ENCODE measurements at places on chromosomes 12 and 14.
A peak's percentile ranks its signal among the peaks of the same experiment; 100 is the strongest.

DNA sequence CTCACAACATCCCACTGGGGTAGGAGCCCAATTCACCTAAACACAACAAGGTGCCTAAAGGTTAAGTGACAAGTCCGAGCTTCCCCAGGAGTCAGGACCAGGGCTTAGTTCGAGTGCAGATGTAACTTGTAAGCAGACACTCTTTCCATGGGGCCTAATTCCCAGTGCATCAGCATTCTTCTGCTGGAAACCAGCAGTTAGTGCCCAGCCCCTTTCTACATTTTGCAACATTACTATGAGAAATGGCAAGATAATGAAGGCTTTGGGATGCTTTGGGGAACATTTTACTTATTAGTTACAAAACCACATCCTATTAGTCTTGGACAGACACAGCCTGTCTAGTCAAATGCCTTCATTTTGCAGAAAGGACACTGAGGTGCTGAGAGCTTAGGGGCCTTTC is 179.8 kb downstream of the CALM1 start:
- no peak for DNase-seq

- DNase-seq: no peak
These were observed 130.8 kb upstream of the RAP1B start for GRCh38 chr12:68479896-68480291.

DNA sequence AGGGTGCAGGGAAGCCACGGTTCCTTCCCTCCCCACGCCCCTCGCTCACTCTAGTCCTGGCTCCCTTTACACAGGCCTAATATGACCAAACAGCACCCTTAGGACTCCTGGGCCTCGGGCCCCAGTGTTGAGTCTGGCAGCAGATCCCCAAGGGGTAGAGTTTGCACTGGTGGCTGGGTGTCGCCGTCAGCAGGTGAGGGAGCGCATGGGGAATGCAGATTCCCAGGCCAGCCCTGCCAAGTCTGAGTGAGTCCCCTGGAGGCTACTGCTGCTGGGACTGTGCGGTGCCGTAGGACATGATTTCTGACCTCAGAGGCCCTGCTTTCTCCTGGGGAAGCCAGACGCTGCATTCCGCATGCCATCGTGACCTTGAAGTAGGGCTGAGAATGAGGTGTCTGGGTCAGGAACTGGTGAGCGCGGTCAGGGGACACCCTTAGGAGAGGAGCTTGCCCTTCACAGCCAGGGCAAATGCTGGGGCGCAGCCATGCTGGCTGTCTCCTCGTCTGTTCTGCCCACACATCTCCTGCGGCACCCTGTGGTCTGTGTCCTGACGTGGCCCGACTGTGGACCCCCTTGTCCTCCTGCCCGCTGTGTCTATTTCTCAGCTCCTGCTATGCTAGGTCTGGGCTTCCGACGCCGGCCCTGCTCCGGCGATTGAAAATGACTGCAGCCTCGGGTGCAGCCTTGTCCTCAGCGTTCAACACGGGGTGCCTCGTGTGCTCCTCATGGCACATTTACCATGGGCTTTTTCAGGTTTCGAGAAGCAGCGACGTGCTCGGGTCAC is 37.6 kb upstream of the PRMT8 start:
- DNase-seq: no peak

GRCh38 chr12:10511756-10512355 is 6.2 kb downstream of the EIF2S3B start:
- DNase-seq: no peak

DNA sequence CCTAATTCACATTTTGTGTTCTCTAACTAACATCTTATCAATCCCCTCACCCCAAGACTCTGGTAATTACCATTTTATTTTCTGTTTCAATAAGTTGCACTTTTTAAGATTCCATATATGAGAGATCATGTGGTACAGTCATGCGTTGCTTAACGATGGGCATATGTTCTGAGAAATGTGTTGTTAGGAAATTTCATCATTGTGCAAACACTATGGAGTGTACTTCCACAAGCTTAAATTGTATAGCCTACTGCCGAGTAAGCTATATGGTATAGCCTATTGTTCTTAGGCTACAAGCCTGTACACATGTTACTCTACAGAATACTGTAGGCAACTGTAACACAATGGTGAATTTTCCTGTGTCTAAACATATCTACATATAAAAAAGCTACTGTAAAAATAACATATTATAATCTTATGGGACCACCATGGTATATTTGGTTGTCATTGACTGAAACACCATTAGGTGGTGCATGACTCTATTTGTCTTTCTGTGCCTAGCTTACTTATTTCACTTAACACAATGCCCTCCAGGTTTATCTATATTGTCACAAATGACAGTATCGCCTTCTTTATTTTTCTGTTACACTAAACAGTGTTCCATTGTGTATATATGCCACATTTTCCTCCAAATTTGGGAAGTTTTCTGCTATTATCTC is 473.4 kb upstream of the LMO3 start:
- no peak for DNase-seq

DNA sequence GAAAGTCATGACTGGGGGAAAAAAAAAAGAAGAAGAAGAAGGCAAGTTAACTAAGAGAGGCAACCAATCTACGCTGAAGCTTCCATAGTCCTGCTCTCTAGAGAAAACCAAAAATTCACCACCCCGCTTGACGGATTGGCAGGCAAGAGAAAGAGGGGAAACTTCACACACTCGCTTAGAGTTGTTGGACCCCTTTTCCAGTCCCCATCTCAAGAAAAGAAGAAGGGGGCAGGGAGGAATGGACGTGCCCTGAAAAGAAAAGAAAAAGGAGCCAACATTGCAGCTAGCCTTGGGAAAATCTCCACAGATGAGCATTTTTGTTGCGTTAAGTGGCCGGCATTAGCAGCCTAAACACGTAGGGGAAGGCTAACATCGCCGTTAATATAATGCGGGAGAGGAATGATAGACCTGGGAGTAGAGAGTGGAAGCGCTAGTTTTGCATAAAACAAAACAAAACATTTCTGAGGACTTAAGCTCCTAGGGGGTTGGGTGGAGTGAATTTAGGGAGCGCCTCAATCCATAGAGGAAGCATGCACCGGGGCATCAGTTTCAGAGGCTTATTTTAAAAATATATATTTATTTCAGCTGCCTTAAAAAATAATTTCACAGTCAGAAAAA is 11.3 kb upstream of the FOXG1 start:
- no peak for DNase-seq

- DNase-seq: no peak
These were observed 451.3 kb downstream of the GLT1D1 start for GRCh38 chr12:129304529-129304928.

DNA sequence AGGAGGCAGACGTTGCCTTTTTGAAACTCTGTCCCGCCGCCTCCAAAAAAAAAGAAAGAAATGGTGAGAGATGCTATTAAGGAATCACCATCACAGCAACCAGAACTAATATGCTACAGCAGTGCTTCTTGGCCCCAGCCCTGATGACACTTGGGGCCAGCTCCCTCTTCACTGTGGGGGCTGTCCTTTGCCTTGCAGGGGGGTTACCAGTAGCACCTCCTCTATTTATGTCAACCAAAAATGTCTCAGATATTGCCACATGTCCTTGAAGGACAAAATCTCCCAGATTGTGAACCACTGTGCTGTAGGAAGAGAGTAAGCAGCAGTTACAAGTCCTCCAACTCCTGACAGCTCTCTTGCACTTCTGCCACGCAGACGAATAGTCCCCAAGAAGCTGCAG is 76.4 kb downstream of the LRRC74A start:
- no peak for DNase-seq

DNA sequence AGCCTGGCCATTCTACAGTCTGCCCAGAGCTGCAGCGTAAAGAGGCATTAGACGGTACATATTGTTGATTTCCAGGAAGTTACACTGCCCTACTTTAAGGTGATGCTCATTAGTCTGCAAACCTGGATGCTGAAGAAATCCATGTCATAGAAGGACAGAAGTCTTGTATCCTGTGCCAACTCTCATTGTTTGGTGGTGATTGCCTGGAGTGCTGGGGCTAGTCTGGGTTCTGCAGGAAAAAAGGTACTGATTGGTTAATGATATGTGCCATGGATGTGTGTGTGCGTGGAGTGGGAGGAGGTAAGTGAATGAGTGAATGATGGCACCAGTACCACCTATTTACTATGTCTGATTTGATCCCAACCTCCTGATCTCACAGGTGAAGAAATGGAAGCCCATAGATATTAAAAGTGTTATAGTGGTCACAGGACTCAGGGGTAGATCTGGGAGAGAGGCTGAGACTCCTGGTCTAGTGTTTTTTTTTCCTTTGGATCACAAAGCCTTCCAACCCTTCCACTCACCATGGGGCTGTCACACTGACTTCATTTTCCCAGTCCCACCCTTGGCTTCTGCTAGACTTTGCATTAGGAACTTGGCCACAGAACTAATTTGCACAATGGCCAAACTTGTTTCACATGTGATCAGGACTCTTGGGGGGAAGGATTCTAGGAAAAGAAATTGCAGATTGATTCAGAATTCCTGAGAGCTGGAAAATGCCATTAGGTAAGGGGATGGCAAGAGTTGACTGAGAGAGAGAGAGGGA is 96.1 kb downstream of the TMX1 start:
- DNase-seq: no peak

- no peak for DNase-seq
These were observed 15.6 kb downstream of the PLBD2 start for GRCh38 chr12:113373969-113374368.

GRCh38 chr12:114694436-114695304 is 10.7 kb upstream of the TBX3 start:
- no peak for DNase-seq

DNA sequence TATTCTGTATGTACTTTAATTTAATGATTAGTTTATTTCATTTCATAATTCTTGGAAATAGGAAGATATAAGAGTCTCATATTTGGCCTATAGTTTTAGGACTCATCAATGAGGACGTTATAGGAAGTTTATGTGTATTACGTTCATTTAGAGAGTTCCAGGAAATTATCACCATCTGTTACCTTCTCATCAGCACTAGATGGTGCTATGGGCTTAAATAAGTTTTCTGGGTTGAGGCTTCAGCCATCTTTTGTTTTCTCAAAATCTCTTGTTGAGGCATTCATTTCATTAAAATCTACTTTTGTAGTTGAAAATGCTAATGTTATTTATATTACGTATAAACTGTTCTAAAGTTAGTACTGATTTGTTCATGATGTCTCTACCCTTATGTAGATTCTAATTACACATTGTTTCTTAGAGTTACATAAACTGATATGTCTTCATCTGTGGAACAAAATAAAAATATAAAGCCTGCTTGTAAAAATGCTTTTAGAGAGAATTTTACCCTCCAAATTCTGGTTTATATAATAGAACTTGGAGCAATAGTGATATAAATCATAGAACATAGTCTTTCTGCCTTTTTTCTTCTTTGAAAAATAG is 89.2 kb downstream of the CFAP54 start:
- DNase-seq: no peak

GRCh38 chr14:76289276-76289675 is 86.7 kb upstream of the ESRRB start:
- DNase-seq: no peak

DNA sequence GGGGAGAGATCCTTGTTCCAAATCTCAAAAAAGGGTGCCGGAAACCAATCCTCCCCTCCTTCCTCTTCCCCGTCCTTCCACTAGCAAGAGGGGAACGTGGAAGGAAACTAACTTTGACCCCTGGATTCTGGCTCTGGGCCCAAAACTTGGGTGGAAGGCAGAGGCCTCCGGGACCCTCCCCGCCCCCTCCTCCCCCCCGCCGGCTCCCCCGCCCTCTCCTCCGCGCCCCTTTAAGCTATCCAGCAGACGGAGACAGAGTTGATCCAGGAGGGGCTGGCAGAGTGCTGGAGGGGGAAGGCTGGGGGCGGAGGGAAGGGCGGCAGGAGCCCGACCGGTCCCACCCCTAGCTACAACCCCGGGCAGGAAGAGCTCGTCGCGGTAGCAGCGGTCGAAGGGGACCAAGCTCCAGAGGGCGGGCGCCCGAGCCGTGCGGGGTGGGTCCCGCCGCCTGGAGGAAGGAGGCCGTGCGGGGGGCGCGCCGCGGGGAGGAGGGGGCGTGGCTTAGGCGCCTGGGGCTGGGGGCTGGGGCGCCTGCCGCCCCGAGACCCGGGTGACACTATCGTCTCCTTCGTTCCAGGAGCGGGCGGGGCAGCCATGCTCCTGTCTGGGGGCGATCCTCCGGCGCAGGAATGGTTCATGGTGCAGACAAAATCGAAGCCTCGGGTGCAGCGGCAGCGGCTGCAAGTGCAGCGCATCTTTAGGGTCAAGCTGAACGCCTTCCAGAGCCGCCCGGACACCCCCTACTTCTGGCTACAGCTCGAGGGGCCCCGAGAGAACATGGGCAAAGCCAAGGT is at the start of gene NYNRIN:
TSS of gene NYNRIN (plus strand) at position 351 of the 794 bp plus-strand sequence. CDS start at position 595, 244 bp downstream.
- no peak for DNase-seq

DNA sequence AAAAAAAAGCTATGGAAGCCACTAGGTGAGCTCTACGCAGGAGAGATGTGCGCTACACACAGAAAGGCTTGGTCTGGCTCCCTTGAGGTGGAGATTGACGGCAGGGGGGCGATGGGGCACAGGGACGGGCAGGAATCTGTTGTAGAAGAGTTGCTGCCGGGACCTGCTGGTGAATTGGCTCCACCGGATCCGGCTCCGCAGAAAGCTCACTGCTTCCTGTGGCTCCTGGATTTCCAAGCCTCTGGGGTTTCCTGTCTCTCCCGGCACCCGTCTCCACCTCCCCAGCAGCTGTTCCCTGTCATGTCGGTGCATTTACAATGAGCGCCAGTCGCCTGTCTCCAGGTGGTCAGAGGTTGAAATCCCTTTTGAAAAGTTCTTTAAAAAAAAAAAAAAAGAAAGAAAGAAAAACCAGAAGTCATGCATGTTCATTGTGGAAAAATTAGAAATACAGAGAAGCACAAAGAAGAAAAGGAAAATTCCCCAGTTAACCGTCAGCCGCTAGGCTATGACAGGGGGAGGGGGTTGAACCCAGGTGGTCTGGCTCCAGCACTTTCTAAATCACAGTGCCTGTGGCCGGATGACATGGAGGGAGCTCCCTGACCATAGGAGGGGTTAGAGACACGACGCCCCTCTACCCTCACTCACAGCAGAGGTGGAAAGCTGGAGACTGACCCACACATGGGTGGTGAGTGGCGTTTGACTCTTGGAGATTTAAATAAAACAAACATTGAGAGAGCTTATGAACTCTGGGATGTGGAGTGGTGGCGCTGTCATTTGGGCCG is 20.8 kb downstream of the FAM222A start:
- no peak for DNase-seq

- DNase-seq: no peak
These were observed 5.0 kb downstream of the PSMA3 start for GRCh38 chr14:58249611-58250010.

DNA sequence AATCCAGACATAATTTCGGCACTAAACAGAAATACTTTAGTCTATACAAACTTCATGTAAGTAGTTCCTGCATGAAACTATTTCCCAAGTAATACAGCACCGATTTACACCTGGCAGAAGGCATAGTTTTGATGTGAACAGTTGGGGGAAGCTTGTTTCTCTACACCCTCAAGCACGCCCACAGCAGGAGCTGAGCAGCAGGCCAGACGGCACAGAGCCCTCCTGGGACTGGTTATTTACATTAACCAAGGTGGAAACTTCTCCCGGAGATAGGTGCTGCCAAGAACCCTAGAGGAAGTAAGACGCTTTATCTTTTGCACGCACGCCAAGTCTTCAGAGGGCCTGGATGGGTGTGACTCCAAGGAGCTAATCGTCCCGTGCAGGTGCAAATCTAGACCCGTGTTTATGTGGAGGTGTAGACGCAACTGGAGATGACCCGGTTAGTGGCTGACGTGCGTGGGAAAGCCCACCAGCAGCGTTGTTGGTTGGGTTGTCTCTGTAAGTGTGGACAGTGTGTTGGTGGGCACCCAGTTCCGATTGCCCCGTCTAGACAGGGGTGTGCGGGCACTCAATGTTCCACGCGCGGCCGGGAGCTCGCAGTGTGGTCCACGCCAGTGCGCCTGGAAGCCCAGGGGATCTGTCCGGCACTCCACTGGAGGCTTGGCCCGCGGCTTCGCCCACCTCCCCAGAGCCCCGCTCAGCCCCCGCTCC is 767 bp upstream of the TCP11L2 start:
- DNase-seq: peak; percentile 52

GRCh38 chr14:29390081-29390832 is 537.4 kb downstream of the PRKD1 start:
- no peak for DNase-seq
